ENCODE measurements at places on chromosomes 3 and 15.

DNA sequence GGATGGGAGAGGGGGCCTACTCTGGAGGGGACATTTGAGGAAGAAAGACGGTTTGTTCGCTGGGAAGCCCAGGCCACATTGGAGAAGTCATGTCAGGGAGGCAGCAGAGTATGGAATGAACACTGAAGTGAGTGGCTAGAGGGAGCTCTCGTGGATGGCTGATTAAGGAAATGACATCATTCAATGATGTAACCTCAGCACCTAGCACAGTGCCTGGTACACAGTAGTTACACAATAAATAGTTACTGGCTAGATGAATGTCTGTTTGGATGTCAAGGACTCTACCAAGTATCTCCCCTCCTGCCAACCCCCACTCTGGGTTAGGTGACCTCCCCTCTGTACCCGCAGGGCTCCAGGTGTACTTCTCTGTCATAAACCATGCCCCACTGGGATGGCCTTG, 121.1 kb downstream of the CLSTN2 start:
- DNase-seq: no peak

DNA sequence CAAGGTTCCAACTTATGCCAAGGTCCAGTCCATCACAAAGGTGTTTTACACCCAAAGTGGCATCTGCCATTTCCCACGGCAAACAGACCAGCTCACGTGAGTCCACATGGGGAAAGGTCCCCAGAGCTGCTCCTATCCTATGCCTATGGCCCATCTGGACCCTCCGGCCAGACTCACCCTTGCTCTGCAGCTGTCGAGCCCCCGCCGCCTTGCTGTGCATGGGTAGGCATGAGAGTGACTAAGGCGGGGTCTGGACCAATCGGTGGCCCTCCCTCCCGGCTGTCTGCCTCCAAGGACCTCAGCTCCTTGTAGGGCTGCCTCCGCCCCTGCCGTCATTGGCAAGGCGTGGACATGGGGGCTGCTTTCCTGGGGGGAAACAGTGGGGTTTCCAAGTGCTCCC, 26.9 kb downstream of the DNASE1L3 start:
- no peak for DNase-seq

DNA sequence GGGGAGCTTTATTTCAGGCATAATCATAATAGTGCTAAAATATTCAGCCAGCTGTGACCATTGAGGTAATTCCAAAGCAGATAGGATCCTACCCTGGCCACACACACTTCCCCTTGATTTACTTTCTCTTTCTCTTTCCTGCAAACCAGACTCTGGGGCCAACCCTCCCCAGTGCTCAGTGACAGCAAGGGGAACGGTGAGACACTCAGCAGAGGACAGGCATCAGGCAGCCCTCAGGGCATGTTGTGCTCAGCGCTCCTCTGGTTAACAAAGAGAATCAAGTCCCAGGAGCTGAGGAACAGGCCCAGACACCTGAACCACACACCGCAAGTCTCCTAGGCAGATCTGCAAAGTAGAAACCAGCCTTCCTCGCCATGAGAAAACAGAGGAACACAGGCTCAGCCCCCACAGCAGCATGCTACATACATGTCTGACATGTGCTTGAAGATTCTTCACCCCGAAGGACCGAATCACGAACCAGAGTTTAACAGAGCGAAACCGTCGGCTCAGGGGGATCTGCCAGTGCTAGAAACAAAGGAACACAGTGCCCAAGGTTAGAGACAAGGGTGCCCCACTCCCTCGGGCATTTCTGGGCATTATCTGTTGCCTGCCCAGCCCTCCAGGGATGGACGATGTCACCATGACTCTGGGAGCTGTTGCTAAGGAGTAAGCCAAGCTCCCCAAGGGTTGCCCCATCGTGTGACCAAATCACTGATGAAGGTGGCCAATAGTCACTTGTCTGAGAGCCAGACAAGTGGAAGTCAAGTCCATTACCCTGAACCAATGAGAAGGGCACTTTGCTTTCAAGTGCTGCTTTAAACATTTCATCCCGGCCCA, 17.5 kb downstream of the HDC start:
- DNase-seq: peak; percentile 11

GRCh38 chr3:140931016-140931454, 10.6 kb upstream of the SLC25A36 start:
- no peak for DNase-seq

GRCh38 chr3:169556349-169556870, 107.1 kb downstream of the MECOM start:
- DNase-seq: no peak

DNA sequence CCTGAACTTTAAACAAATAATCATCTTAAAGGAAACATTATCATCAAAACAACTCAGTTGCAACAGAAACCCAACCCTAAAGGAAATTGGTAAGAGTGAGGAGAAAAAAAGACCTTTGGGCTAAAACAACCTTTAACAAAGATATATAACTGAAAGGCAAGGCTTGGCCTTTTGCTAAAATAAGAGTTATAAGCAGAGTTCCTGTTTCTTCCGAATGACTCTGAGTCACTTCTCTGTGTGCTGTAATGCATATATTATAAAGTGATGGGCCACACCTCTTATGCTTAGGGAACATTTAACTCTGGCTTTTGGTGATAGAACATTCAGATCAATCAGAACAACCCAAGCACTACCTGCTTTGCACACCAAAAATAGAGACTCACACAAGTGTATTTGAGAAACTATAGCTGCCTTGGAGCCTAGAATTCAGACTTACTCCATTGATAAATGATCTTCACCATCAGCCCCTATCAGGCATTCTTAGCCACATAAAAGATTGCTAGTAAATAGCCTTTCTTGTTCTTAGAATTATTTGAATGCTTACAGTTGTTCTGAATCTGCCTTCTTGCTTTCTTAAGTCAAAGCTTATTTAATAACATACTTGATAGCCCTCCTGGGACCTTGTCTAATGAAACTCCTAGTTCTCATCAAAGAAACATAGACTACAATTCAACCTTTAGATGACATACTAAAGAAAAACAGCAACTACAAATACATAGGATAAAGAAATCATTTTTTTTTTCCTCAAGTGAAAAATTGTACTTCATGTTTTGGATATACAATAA, 294.2 kb upstream of the SEMA6D start:
- no peak for DNase-seq

GRCh38 chr3:71825551-71826283, 40.8 kb upstream of the PROK2 start:
- no peak for DNase-seq

DNA sequence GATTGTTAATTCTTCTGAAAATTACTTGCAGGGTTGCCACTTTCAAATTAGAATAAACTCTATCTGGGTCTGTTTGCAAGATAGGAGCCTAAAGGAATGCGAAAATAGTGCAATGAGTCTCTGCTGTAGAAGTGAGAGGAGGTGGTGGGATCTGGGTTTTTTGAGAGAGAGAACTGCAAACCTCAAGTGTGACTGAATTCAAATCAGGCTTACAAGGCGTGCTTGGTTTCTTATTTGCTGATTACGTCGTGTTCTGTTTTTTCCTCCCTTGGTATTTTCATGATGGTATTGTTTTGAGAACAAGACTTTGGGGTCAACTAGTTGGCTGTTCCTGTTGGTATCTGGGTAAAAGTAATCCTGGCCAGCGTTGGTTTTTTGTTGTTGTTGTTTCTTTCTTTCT, 490.9 kb upstream of the CFAP20DC start:
- no peak for DNase-seq

GRCh38 chr3:107068980-107069379, 308.3 kb upstream of the CCDC54 start:
- DNase-seq: no peak

- DNase-seq: no peak
Observed at GRCh38 chr15:88606070-88606794, 14.9 kb upstream of the AEN start.

DNA sequence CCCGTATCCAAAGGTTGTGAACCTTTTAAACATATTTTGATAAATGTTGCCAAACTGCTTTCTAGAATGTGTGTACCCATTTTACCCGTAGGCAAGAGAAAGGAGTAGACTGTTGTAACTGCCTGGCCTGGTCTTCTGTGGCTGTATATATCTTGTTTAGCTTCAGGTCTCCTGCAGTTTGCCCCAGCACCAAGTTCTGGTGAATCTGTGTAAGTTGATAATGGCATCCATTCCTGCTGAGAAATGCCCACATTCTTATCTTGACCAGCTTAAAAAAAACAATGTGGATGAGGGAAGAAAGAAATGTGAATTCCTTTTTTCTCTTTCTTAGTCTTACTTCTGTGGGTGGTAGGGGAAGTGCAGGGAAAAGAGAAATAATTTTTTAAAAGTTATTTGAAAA, 53.3 kb upstream of the TLE3 start:
- no peak for DNase-seq

GRCh38 chr15:32130823-32131222, 100.5 kb downstream of the CHRNA7 start:
- no peak for DNase-seq

- no peak for DNase-seq
Observed at GRCh38 chr15:47688573-47689086, 28.7 kb upstream of the SEMA6D start.

- DNase-seq: no peak
Observed at GRCh38 chr3:160312014-160312624, 86.9 kb downstream of the C3orf80 start.

- no peak for DNase-seq
Observed at GRCh38 chr3:134956395-134956794, 161.3 kb downstream of the EPHB1 start.

DNA sequence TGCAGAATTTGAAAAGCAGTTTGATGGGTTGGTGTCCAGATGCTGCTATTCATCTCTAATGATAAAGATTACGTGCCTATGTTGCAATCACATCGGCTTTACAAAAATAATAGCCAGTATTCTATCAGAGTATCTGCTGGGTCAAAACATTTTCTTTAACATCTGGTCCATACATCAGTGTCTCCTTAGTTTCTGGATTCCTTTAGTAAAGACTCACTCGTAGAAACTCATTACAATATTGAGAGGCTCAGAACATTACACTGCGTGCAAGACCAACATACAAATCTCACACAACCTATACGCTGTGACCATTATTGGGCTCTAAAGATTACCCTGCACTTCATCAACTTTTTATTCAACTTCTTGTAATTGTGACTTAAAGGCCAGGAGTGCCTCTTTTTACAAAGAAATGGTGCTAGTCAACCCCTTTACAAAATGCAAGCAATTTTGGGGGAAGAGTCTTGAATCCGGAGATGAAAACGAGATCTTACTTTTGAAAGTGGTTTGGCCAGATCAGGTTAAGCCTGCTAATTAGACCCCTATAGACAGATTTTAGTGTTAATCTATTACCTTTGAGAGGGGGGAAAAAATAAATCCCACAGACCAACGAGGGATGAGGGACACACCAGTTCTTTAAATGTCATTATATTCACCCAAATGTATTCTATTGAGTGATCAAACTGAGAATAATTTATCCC, 2.9 kb downstream of the TRA2B start:
- no peak for DNase-seq

DNA sequence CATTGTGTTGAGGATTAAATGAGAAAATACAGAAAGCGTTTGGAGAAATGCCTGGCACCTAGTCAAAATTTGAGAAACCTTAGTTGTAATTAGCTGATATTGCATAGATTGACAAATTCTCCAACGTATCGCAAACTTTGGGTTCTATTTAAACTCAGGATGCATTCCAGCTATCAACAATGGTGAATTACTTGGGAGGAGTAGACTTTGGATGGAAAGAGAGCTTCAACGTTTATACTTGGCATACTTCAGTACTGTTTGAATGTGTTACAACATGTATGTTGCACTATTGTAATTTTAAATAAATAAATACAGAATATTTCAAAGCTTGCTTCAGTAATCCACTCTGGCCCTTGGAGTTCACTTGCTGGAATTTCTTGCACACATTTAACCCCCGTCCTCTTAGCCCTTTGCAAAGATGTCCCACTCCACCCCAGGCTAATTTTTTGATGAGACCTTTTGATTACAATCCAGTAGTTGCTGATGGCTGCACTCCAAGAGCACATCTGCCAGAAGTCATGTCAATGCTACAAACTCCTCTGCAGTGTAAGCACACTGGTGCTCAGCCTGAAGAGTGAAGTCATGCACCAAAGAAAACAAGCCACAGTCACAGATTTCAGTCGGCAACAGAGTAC, 4.7 kb upstream of the DIS3L start:
- DNase-seq: no peak

- DNase-seq: no peak
Observed at GRCh38 chr3:71926262-71926600, 141.3 kb upstream of the PROK2 start.

DNA sequence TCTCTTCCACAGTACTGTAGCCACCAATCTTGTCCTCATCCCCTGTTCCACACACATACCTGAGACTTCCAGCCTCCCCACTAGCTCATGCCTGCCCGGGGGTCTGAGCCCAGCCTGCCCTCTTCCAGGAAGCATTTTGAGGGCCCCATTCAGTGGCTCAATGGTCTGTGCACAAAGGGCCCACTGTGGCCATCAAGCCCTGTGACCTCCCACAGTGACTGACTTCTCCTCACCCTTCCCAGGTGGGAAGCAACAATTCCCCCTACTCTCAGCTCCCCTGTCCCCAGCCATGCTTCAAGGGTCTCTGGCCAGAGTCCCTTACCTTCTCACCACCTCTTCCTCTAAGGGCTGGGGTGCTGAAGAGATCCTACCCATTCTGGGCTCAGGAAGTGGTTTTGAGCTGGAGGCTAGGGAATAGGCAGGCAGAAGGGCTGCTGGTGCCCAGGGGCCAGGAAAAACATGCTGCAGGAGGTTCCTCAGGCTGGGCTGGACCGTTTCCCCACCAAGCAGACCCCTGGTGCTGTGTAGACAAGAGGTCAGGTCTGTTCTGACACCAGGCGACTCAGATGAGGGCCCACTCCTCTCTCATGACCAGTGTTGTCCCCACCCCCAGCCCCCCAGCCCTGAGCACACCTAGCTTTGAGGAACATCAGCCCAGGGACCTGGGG, 3.0 kb upstream of the KLF15 start:
- no peak for DNase-seq

DNA sequence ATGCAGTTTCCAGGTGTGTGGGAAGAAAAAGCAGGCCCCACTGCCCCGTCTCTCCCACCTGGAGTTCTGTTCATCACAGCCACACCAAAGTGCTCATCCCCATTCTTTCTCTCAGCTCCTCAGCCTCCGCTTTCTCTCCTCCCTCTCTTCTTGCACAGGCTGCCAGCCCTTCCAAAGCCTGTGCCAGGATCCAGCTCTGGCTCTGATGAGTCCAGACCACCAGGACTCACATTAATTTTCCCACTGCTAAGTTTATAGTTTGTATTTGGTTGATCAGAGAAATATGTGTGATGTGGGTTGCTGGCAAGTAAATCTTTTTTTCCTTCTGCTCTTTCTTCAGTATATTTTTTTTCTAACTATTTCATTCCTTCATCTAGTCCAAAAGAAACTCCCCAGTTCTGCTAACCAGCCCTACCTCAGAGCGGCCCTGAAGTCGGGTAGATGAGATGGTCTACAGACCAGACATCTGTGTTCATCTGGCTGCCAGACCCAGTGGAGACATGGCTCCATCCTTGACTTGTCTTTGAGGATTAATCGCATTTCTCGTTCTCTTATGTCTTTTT, 49.8 kb downstream of the BOC start:
- no peak for DNase-seq
